ENCODE measurements at places on chromosomes 2 and 18.

- DNase-seq: no peak
Measured at GRCh38 chr2:82675186-82675585, 1783.9 kb downstream of the SUCLG1 start.

DNA sequence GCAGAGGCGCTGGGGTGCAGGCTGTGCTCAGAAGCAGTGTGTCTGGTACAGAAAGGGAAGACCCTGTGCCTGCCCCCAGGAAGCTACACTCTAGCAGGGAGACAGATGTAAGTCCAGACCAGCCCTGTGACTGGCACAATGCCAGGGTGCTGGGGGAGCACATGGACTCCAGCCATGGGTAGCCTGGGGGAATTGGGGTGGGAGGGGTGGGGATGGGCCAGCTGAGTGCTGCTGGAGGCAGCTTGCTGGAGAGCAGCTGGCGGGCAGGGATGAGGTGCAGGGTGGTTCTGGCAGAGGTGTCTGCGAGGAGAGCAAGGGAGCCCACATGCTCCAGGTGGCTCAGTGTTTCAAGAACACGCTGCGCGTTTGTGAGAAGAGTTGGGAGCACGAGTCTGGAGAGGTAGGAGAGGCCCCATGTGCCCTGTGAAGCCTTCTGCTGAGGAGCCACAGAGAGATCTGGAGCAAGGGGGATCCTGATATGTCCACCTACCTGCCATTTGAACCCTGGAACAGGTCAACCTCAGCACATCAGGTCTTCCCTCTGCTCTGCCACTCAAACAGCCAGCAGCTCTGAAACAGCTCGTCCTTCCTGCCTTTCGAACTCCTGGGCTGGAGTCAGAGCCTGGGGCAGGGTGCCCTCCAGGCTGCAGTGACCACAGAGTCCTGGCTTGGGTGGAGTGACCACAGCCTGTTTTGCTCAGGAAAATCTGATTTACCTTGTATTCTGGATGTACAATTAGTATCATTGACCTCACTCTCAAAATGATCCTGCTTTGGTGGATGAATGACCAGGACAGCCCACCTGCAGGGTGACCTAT, 15.1 kb downstream of the ALLC start:
- DNase-seq: no peak

DNA sequence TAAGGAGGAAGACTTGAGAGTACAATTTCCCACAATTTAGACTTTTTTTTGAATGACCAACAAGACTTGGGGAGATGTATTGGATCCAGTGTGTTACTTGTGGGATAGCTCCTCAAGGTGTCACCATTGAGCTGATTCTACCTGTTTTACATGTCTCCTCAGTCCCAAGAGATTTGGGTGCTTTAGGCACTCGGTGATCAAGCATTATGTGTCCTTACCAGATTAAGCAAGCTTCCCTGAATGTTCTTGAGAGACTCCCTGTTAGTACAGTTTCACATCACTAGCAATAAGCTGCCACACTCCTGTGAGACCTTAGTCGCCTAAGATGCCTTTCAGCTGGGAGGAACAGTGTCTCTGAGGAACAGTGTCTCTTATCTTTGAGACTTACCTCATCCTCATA, 384.3 kb upstream of the SYT4 start:
- no peak for DNase-seq

DNA sequence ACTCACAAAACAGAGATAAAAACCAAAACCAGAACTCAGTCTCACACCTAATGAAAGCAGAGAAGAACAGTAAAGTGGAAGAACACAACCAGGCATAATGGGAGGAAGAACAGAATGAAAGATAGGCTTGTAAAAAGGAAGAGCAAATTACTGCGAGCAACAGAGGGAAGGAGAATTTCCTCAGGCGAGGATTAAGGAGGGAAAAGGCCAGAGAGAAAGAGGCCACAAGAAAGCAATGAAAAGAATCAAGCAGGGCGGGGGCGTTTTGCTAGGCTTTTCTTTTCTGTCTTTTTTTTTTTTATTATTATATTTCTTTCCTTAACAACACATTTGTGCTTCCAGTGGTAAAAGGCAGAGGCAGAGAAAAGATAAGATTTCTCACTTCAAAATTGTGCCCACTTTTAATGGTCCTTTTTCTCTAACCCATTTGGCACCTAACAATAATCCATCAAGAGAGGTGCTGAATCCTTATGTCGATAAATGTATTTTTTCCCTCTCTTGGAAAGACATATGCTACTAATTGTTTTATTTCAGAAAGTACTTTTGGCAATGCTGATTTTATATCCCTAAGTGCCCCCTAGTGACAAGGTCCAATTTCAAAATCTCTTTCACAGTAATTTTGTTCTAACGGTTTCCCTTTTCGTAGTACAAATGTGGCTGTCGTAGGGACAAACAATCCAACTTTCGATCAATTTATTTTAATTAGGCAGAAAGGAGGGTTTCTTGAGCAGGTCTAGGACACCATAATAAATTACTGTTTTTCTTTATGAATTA, 138.7 kb upstream of the AQP4 start:
- peak; percentile 20 for DNase-seq

- no peak for DNase-seq
Measured at GRCh38 chr2:67965246-67965645, 97.6 kb downstream of the C1D start.

GRCh38 chr2:132849118-132849517, 179.1 kb upstream of the LYPD1 start:
- DNase-seq: no peak

GRCh38 chr2:172429301-172429968, 2.0 kb downstream of the ITGA6 start:
- no peak for DNase-seq

DNA sequence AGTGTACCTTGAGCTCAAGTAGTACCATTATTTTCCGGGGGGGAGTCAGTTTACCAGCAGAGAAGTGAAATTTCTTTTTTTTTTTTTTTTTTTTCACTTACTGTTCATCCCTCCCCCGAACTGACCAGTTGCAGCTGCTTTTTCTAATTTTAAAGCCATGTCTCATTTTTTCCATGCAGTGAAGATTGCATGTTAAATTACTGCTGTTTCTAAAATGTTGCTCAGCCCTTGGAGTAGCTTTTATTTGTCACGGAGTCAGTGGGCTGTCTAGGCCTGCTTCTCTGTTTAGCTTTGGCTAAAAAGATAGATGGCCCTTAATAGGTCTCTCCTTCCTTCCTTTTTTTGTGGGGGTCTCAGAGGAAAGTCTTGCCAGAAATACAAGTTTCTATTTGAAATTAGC, 70.2 kb downstream of the NGEF start:
- no peak for DNase-seq

DNA sequence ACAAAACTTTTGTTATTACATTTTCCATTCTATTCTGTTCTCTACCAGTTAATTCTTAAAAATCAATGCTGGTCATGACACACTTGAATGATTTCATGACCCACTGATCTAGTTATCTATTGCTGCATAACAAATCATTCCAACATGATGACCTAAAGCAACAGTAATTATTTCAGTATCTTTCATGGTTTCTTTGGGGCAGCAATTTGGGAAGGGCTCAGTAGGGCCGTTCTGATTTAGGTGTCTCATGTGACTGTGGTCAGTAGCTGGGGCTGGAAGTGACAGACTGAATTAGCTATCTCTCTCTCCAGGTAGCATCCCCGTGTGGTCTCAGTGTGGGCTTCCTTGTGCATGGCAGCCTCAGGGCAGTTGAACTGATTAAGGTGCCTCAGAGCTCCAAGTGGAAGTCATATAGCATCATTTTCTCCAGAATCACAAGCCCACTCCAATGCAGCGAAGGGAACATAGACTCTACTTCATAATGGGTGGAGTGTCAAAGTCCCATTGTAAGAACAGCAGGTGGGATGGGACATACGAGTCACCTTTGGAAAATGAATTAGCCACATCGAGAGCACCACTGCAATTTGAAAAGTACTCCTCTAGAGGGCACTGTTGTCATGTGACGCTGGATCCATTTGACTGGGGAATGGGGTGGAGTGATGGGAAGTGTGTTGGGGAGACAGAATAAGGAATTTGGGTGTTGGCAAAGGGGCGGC, 39.1 kb upstream of the FAM136A start:
- DNase-seq: no peak

DNA sequence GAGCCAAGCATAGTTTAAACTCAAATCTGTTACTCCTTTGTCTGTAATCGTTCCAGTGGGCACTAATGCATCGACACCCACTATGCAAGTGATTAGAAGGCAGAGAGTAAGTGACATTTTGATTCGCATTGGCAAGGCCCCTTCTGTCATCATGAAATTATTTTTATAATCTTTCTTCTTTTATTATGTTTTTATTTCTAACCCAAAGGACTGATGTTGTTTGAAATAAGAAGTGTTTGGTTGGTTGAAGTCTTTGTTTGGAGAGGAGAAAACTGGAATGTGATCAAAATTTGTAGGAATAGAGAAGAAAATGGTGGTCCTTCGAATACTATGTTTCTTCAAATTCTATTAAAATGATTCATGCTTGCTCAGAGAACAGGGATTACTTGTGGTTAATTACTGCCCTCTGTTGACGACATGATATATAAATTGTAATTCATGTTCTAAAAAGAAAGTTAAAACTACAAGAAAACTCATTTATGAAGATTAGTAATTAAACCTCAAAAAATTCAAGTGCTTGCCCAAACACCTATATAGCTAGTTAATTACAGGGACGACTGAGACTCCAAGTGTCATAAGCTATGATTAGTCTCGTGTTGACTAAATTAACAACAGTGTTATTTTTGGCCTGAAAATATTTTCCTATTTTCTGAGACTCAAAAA, 26.4 kb upstream of the TFPI start:
- peak; percentile 79 for DNase-seq

GRCh38 chr2:74067221-74067747, 80.4 kb downstream of the BOLA3 start:
- DNase-seq: no peak

DNA sequence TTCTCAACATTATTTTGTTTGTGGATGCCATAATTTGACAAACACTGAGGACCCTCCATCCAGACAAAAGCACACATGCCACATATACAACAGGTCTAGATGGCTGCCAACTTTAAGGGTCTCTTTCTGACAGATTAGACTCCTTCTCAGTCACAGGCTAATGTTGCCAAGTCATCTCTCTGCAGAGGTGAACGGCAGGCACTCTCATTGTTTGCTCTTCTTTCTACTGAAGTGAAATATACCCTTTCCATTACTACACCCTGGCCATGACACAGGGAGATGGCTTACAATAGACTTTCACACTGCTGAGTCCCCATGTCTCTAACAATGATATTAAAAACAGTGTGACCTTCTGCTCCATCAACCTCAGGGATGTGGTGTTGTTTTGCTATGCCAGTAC, 47.5 kb upstream of the ZNF397 start:
- DNase-seq: no peak

DNA sequence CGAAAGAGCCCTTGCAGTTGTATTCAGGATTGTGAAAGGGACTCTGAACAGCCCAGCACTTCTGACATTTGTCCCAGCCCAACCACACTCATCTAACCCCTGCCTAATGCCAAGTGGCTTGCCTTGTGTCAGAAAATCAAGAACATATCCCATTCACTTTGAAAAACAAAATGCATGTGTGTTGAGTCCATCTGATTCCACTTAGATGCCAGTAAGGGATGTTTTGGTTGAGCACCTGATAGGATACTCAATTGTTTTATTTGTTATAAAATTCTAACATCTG, 776.8 kb downstream of the BCL11A start:
- DNase-seq: no peak

- DNase-seq: no peak
Measured at GRCh38 chr2:186617771-186618170, 27.9 kb downstream of the ITGAV start.

DNA sequence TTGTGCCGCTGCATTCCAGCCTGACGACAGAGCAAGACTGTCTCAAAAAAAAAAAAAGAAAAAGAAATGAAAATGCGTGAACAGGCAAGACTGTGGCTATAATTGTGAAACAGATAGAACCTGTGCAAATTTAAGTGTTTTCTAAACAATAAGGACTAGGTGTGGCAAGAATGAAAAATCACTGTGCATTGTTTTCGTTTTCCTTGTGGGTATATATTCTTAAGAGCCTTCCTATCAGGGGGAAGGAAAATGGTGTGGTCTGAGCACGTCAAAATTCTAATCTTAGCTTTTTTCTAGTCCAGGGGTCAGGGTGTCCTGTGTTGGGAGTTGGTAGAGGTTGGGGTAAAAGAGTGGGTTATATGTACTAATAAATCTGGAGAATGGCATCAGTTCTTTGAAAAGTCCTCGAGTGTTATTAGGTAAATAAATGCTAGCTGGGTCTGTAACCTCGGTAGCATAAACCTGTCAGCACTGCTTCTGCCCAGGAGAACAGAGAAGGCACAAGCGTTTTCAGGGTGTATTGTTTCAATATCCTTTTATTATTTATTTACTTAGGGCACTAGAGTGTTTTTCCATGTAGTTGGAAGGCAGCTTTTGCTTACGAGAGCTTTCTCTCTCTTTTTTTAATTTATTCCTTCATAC, 11.6 kb downstream of the ATP6V1C2 start:
- no peak for DNase-seq

DNA sequence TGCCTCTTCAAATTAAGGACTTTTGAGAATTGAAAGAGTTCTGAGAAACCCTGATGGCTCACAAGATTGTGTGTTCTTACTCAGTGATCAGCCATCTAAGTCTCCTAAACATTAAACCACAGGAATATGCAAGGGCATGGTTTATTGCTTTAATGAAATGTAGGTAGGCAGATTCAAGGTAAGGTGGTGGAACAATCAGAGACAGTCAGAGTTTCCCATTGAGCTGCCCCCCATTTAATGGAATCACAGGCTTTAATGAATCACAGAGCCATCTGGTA, 107.8 kb upstream of the LRATD1 start:
- DNase-seq: no peak

DNA sequence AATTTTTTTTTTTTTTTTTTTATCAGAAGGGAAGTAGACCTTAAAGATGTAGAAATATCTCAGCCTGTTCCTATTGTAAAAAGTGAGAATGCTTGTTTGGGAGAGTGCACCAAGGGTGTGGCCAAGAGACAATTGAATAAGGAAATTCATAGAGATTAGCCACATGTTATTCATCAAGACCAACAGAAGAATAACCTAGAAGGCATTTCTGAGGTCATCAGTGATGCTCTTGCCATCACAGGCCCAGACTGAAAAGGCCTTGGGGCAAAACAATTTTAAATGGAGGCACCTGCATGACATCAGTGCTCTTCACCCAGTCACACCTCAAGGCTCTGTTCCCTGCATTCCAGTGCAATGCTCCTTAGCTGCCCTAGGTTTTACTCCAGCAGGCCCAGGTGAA, 2043.3 kb upstream of the PIK3C3 start:
- no peak for DNase-seq

- DNase-seq: no peak
Measured at GRCh38 chr18:26654616-26655524, 106.5 kb upstream of the KCTD1 start.

GRCh38 chr2:33321876-33322483, 154.5 kb upstream of the RASGRP3 start:
- no peak for DNase-seq

- DNase-seq: no peak
Measured at GRCh38 chr18:61435064-61435652, 101.9 kb downstream of the CDH20 start.

DNA sequence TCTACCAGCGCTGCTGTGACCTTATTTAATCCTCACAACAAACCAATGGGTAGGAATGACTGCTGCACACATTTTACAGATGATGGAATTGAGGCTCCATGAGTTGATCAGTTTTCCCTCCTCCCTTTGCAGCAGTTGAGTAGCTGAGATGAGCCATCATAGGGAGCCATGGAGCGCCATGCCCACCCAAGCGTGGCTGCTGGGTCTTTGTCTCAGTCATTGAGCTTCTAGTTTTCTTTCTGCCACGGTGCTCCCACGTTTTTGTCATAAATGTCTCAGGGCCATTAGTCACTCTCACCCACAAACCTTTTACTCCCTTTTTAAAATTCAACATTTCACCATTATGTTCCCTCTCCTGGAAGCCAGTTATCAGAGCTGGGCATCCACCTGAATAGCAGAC, 45.8 kb downstream of the TMEM17 start:
- no peak for DNase-seq
